DMS 273 treated with DMSO at 0.1 percent for 48 hours (cell line): ENCODE measurements at places on chromosomes 7 and 10.

- DNase-seq, result no peak
These were observed 178.0 kb upstream of the MBL2 start for GRCh38 chr10:52950578-52950977.

GRCh38 chr10:122493761-122494160 is 32.4 kb downstream of the HTRA1 start:
- DNase-seq, result no peak

GRCh38 chr10:100970076-100970913 is 991 bp downstream of the SEMA4G start:
- DNase-seq, result no peak

GRCh38 chr7:28179120-28180030 is 1.2 kb downstream of the JAZF1 start:
- peak; percentile 32 for DNase-seq

DNA sequence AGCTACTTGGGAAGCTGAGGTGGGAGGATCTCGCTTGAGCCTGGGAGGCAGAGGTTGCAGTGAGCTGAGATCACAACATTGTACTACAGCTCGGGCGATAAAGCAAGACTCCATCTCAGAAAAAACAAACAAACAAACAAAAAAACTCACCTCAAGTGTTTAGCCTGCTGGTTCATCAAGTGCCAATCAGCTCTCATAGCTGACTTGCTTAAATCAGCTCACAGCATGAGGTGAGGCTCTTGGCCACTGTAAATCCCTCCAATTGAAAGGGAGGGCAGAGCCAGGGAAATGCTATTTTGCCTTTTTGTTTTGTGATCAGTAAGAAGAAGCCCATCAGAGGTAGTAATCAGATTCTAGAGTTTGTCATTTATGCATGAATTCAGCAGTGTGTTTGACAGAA is 112.3 kb downstream of the RAB11FIP2 start:
- DNase-seq, result no peak

- peak; percentile 52 for DNase-seq
These were observed 283.7 kb downstream of the ZEB1 start for GRCh38 chr10:31602541-31603234.

DNA sequence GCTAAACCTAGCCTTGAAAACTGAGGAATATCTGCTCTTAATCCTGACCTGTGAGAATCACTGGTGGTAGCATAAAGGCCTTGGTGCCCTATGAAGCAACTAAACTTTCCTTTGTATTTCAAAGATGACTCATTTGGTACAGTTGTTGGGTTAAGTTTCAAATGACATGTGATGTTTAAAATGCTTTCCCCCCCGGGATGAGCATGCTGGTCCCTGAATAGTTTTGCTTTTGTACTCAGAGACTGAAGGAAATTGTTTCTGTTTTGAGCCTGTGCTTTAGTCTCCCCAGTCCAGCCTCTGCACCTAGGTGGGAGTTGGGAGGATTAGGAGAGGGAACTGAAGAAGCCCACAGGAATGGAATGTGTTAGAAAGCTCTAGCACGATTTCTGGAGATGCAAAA is 258.9 kb upstream of the NPY start:
- DNase-seq, result no peak

DNA sequence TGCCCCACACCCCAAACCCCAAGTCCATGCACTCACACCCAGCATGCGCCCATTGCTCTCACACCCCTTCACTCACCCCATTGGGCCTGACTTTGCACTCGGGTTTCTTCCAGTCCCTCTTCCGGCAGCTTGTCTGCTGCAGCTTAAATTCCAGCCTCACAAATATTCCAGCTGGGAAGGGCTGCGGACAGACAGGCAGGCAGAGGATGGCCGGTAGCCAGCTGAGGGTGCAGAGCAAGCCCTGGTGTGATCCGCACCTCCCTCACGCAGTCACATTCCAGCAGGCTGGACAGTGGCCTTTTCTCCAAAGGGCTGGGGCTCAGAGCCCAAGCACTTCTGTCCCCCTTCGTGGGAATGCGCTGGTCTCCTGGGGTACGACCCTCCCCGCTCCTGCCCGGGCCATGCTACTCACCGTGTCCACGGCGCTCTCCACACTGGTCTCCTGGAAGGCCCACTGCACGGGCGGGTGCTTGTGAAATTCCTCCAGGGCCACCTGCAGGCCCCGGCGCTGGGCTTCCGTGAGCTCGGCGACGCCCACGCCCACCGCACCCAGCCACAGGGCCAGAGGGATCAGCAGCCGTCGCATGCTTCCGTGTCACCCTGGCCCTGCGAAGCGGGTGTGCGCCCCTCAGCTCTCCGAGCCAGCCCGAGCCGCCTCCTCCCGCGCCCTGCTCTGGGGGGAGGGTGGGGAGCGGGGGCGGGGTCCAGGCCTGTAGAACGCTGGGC is 1.2 kb downstream of the RARRES2 start:
- no peak for DNase-seq

GRCh38 chr7:5554287-5554610 is 130.6 kb upstream of the TNRC18 start:
- no peak for DNase-seq
